HuH-7.5 (cell line): ENCODE measurements at places on chromosomes 5 and 9.

- DNase-seq, result no peak
These were observed 4.5 kb upstream of the ORM1 start for GRCh38 chr9:114318416-114318815.

DNA sequence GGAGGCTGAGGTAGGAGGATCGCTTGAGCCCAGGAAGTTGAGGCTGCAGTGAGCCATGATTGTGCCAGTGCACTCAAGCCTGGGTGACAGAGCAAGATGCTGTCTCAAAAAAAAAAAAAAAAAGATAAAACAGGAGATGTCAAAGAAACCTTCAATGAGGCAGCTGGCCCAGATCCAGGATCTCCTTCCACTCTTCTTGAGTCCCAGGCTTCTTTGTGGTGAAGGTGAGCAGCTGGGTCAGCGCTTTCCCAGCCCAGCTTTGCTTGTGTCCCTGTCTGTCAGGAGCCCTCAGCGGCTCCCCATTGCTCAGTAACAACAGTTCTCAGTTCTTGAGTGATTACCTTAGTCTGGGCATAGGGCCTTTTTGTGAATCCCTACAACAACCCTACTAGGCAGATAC is 69.4 kb upstream of the PSD2 start:
- DNase-seq, result no peak

GRCh38 chr9:72491242-72491641 is 30.2 kb upstream of the TMC1 start:
- DNase-seq, result no peak

GRCh38 chr9:108642871-108643270 is 212.9 kb downstream of the ACTL7B start:
- DNase-seq, result no peak

DNA sequence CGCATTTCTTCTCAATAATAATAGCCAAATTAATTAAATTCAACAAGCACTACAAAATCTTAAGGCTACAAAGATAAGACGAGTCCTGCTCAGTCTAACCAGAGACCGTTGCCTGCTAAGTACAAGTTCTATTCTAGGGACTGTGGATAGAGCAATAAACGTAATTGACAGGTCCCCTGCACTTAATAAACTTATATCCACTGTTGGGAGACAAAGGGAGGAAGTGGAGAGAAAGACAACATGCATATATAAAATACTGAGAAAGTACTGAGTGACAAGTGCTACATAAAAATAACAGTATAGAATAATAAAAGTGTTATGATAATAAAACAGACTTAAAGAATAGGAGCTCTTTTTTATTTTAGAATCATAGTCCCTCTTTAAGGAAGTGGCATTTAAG is 158.1 kb downstream of the MLLT3 start:
- DNase-seq, result no peak

GRCh38 chr5:5303242-5303641 is 119.2 kb upstream of the ICE1 start:
- DNase-seq, result no peak

DNA sequence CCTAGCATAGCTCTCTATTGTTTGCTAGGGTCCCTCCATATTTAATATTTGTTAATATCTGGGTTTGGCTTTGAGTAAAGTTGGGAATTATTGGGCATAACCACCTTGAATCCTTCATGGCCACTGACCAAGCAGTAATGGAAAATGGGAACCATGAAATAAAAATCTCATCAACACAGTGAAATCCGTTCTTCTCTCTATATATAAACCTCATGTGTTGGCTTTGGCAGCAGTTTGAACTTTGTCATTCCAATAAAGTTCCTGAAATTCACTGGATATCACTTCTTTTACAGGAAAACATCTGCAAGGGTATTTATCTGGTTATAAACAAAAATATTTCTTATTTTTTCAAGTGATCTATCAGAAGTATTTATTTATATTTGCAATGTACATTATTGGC is 93.0 kb upstream of the MPDZ start:
- no peak for DNase-seq

GRCh38 chr9:70603020-70603411 is 188.6 kb upstream of the KLF9 start:
- DNase-seq, result no peak

DNA sequence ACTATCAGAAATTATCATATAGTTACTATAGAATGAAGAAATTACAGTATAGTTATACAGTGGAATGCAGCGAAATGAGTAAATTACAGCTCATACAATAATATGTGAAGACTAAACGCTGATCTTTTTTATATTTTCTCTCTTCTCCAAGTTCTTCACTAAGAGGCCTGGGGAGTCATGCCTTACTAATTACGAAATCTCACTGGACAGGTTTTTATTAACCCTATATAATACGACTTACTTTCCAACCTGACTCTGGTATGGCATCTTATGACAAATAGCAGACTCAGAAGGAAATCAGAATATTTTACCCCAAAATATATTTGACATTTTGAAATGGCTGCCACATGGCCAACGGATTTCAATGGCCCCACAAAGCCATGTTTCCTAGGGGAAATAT is 9.1 kb downstream of the CARNMT1 start:
- no peak for DNase-seq

- peak; percentile 56 for DNase-seq
These were observed 1.0 kb downstream of the AQP3 start for GRCh38 chr9:33446240-33446945.

- no peak for DNase-seq
These were observed 69.3 kb downstream of the CCDC192 start for GRCh38 chr5:127772531-127772930.

GRCh38 chr5:38888041-38888440 is 42.2 kb downstream of the OSMR start:
- no peak for DNase-seq

DNA sequence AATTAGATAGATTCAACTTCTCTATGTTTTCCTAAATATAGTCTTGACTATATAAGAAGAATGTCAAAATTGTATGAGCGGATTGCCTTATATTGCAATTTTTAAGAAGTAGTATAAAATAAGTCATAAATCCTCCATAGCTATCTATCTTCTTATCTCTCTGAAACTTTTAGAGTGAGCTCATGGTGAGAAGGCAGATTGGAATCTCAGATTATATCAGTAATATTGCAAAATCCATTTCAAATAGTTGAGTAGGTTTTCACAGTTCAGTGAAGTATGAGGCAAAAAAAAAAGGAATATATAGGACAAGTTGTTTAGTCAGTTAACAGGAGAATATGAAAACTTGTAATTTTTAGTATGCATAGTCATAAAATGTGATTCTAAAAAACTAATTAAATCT is 156.4 kb downstream of the FAM174A start:
- no peak for DNase-seq

GRCh38 chr5:76384189-76384588 is 18.9 kb upstream of the IQGAP2 start:
- no peak for DNase-seq

DNA sequence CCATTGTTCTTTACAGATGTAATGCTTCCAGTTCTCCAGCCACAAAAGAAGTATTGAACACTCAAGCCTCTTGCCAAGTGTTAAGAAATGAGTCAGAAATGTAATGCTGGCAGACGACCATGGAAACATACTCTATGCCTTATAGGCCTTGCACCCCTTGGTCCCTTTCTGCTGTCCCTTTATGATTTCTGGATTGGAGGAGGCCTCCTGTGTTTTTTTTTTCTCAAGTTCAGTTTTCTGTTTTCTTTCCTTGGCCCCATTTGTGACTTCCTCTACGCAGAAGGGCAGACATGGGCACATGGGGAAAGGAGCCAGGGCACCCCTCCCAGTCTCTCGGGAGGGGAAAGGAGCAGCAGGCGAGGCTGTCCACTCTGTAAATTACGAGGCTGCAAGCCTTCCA is 53.4 kb downstream of the SNX18 start:
- DNase-seq, result no peak

DNA sequence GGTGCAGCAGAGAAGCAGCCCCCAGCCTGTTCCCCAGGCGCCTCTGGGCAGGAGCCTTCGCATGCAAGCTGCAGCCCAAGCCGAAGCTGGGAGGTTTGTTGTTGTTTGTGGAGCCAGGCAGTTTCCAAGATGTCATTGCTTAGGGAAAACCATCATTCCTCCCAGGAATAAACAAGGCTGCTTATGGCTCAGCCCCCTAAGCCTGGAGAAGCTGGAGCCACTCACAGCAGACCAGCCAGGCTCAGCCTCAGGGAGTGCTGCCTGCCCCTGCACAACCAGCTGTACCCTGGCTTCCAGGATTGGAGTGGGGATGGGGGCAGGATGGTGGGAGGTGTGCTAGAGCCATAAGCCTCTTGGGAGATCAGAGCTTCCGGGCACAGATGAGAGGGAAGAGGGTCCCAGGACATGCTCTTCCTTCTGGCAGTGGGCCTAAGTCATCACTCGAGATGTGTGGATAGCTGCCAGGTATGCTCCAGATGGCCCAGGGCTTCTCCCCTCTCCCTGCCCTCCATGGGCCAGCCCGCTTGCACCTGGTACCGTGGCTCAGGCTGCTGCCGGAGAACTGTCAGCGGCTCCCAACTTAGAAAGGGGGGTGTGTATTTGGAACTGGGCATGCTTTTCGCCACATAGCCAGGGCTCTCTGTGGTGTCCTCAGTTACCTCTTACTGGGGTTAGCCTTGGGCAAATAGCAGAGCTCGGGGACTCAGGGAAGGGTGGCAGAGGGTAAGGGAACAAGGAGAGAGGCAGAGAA is 105.2 kb downstream of the RGS3 start:
- DNase-seq, result no peak

DNA sequence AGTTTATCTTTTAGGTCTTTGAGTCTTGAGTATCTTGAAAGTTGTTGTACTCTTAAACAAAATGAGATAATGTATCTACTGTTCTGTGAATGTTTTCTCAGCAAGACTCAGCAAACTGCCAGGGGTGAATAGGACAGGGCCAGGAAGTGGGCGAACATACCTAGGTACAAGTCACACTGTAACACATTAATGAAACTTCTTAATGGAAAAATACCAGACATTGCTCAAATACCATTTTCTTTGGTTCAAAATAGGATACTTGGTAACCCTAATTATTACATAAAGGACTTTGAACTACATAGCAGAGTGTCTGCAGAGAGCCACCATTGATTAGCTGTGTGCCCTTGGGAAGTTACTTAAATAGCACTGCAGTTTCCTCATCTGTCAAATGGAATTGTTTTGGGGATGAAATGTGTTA is 197.5 kb downstream of the ARHGEF28 start:
- DNase-seq, result no peak

- no peak for DNase-seq
These were observed 612 bp upstream of the BBLN start for GRCh38 chr9:128159522-128159783.

DNA sequence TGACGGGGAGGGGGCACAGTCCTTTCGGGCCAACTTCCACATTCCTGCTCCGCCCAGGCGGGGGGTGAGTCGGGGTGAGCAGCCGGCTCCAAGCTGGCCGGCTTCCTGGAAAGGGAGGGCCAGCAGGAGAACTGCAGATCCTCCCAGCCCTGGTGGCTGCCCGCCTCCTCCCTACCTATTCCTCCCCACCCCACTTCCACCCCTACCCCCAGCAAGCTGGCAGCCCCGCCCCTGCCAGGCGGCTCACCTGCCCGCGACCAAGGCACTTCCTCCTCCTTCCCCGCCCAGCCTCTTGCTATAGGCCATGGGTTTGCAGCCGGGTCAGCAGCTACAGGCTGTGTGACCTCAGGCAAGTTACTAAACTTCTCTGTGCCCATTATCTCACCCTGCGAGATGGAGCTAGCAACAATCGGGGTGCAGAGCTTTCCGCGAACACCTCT is 5.6 kb upstream of the IRF1 start:
- peak; percentile 87 for DNase-seq

DNA sequence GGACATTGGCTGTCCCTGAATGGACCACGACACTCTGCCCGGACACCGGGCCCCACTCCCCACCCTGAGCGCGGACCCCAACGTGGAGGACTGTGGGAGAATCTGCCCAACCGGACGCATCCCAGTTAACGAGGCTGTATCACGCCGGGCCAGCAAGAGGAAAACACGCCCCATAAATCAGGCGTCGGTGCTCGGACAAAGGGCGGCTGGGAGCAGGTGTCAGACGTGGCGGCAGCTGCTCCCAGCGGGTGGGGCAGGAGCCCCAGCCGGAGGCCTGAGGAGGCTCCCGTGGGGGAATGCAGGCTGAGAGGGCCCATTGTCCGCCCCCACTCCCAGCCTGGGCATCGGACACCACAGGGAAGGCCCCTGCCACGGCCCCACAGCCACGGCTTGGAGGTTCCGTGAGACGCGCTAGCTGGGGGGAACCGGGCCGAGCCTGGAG is 19.2 kb downstream of the NOTCH1 start:
- DNase-seq, result no peak

DNA sequence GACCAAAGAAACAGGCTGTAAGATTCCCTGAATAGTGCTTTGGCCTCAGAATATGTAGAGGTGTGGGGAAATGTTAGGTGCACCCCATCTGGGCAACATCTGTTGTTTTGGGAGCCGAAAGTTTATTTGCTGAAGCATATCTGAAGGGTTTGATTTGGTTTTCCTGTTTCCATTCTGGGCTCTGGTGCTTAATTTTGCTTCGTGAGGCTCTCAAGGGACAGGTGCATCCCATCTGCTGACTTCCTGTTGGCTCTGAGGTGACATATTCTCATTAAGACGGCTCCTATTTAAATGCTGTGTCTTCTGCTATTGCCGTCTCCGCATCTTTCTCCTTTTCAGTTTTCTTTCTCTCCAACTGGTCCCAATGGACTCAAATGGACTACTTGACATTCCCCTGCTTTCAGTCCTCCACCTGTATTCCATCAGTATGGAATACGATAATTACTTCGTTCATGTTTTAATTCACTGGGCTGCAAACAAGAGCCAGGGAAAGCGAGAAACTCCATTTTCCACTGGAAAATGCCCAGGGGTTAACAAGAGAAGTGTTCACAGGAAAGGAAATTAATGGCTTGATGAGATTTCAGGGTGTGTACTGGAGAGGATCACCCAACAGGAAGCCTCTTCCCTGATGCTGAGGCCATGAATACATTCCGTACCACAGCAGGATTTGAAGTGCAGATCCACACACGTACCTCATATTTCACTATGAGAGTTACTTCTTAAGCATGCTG is 104.0 kb downstream of the MTX3 start:
- DNase-seq, result no peak

DNA sequence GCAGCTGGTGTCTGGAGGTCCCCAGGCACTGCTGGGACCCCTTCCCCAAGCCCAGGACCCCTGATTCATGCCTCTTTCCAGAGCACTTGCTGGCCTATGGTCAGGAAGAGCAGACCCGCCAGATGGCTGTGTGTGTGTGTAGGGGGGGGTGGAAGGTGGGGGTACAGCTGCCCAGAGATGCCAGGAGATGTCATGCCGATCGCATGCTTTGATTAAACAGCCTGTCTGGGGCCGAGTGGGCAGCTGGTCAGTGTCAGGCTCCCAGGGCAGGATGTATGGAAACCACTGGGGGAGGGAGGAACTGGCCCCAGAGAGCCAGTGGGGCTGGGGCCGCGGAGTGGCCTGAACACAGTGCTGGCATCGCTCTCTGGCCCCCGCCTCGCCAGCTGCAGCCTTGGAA is 23.7 kb downstream of the RXRA start:
- DNase-seq, result no peak

GRCh38 chr5:6686501-6686900 is 26.7 kb upstream of the TENT4A start:
- no peak for DNase-seq

GRCh38 chr9:71656496-71656895 is 111.8 kb downstream of the CEMIP2 start:
- no peak for DNase-seq

- no peak for DNase-seq
These were observed 129.6 kb downstream of the PIK3R1 start for GRCh38 chr5:68345171-68345570.

- no peak for DNase-seq
These were observed 45.6 kb downstream of the USP20 start for GRCh38 chr9:129880654-129881546.
